NCI-H1105 treated with DMSO at 0.1 percent for 48 hours (cell line): ENCODE measurements at places on chromosomes 5 and 9.

GRCh38 chr9:33435821-33436277 lies 11.5 kb downstream of the AQP3 start:
- no peak for DNase-seq

DNA sequence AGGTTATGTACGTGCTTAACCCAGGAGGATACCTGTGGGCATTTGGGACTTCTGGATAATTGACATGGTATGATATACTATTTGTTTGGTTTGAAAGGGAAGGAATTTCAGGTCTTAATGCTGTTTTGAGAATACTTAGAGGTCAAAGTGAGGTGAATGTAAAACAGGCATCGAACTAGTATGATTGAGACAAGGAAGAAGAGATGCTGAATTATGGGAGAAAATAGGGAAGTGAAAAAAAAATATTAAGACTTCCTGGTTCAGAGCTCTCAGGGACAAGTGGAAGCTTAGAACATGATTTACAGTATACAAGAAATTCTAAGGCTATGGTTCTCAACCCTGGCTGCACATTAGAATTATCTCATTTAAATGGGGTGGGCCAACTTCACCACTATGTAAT lies 115.3 kb downstream of the CD180 start:
- DNase-seq: no peak

DNA sequence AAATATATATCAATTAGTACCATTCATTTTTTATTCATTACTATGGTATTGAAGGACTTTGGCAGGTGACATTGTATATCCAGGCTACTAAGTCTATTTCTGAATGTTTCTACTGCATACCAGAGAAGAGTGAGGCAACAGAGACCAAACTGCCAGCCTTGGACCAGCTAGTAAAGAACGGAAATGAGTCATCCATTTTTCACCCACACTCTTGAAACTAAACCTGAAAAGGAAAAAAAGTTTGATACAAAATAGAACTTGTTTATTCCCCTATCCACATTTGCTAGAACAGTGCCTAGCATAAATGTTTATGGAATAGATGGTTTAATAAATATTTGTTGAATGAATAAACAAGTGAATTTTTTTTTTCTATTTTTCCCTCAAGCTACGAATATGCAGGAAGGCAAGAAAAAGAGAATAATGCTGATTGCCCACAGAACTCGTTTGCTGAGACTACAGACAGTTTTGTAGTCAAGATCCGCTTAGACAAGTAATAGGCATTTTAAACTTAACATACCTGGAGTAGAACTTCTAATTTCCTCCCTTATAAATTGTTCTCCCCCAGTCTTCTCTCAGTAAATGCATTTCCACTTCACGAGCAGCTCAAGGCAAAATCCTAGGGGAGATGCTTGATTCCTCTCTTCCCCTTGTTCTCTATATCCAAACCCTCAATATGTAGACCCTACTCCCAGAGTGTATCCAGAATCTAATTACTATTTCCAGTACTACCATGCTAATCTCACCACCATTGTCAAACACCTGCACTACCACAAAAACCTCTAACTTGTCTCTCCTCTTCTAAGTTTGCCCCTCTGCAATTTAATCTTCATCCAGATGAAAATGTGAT lies 146.2 kb upstream of the RASA1 start:
- DNase-seq: no peak

DNA sequence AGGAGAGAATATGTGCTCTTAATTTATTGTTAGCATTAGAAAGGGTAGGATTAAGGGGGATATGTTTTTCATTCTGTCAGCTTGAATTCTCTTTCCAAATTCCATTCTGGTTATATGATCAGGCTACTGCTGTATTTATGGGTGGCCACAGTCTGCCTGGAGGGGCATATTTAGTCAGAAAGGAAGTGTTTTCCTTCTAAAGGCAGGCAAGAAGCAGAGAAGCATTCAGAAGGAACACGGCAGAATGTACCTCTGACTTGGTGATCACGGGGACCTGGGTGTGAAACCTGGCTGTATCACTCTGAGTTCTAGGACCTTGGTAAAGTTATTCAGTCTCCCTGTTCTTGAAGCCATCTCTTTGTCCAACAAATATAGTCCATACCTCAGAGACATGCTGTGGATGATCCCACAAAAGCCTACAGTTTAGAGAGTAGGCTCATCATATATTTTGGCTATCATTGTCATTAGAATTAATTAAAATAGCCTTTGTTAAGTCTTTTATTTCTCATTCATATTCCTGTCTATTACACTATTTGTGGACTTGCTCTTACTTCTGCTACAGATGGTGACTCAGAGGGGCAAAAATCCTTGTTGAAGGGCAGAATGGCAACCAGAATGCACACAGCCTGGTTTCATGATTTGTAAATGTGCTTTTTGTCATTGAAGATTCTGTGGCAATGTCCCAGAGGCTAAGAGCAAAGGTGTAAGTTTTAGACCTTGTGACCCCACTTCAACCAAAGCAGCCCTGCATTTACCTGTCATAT lies 2.7 kb downstream of the TNC start:
- DNase-seq: no peak

GRCh38 chr9:95018099-95018936 lies 291.8 kb downstream of the AOPEP start:
- no peak for DNase-seq

- no peak for DNase-seq
Measured at GRCh38 chr9:73230251-73230650, 78.6 kb downstream of the ANXA1 start.

DNA sequence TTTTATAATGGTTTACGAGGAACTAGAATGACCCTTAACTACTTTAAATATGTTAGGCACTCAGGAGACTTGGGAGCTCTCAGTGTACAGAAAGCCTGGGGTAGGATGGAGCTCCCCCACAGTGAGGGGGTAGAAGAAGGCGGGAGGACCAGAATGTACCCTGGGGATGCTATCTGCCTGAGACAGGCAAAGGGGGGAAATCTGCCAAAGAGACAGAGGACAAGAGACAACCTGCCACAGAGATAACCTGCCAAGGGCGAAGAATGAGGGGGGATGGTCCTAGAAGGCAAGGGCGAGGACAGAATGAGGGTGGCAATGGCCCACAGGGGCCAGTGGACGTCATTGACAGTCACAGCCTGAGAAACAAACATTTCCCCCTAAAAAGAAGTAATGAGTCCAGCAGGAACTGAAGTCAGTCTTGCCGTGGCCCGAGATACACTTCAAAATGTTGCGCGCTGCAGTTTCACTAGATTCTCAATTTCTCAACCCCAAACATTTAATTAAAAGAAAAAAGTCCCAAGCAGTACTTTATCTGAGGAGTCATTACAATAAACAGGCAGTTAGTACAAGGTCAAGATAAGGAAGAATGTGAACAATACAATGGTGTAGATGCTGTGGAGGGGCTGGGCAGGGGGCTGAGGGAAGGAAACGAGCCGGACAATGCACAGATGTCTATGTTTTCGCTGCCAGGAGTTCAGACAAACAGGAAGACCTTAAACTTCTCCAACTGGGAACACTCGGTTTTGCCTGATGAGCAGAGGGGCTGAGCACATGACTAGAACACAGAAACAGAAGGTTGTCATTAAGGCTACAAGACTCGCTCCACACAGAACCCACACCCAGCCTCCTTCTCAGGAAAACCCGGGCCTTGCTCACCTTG lies 125.0 kb downstream of the LHFPL2 start:
- no peak for DNase-seq

DNA sequence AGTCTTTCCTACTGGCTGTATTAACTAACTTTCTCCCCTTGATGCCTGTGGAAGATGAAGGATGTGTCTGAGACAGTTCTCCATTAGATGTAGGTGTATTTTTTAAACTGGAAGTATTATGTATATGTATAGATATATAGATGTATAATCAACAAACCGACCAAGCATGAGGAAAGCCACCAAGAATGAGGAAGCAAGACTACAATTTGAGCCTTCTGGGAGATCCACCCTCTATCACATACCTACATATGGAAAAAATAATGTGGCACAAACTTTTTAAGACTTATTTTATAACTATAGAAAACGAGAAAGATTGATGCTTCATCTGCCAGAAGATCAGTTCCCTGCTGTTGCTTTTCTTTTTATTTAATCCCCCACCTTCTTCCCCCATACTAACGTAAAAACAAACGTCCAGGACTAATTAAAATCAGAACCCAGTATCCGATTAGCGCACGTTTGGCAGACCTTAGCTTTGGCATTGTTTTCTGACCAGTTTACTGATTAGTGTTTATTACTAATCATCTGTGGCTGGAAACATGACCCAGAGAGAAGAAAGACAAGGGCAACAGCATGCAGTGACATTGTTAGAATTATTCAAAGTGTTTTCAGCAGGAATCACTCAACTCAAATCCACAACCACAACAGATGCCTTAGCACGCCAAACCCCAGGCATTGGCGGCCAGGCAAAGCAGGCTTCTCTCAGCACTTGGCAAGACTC lies 490.2 kb downstream of the EBF1 start:
- no peak for DNase-seq

GRCh38 chr5:150035139-150035895 lies 34.8 kb downstream of the HMGXB3 start:
- DNase-seq: no peak

- DNase-seq: no peak
Measured at GRCh38 chr9:93911136-93911745, 43.9 kb downstream of the BARX1 start.

- no peak for DNase-seq
Measured at GRCh38 chr9:31500422-31500821, 884.0 kb upstream of the ACO1 start.

DNA sequence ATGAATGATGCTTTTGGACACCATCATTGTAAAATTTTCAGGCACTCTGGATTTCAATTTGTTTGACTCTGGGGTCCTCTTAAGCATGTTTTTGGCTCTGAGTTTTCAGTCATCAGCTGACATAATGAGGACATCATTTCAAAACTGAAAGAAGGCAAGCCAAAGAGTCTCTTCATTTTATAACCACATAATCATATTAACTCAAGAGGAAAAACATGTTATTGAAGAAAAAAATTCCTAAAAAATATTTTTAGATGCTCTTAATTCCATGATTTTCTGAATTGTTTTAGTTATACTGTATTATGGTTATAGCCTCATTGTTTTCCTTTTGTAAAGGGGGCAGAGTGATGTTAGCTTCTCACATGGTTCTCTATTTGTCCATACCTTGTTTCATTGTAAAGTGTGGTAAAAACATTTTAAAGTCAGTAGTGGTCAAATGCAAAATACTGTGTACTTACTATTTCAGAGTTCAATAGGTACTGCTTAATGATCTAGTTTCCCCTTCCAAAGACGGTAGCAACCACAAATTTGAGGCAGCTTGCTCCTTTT lies 472.1 kb downstream of the DMRT2 start:
- no peak for DNase-seq

GRCh38 chr9:132742821-132743311 lies 72.6 kb downstream of the GTF3C4 start:
- DNase-seq: no peak

DNA sequence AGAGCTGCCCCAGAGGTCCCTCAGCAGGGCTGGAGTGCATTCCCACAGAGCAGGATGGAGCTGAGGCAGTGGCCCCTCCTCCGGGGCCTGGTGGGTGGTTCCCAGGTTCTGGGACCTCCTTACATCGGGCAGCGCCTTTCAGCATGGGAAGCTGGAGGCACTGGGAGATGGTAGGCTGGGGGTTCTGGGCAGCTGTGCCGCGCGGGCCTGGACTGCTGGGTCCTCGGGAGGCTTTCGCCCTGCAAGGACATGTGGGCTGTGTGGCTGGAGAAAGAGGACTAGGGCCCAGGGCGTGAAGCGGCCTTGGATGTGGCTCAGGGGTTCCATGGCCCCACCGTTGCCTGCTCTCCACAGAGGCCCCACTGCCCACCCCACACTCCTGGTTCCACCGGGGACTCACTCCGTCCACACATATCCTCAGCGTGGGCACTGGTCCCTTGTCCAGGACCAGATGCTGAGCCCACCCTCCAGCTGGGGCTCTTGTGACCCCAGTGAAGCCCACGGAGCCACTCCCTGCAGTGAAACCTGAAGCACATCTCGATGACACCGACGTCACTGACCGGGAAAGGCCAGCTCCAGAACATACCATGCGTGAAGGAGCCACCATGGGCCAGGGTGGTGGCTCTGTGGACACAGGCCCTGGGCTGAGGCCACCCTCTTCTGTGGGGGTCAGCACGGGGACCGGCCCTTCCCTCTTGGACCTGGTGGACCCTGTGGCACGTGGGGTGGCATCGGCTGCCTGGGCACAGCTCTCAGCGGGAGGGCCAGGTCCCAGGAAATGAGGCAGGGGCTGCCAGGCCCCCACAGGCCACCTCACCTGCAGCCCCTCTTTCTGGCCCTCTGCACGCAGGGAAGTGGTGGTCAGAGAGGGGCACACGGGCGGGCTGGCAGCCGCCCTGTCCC lies 31.5 kb upstream of the NKD2 start:
- DNase-seq: no peak

GRCh38 chr9:111232997-111233790 lies 96.8 kb downstream of the OR2K2 start:
- peak; percentile 12 for DNase-seq

- DNase-seq: no peak
Measured at GRCh38 chr5:39640552-39640951, 215.8 kb upstream of the DAB2 start.

DNA sequence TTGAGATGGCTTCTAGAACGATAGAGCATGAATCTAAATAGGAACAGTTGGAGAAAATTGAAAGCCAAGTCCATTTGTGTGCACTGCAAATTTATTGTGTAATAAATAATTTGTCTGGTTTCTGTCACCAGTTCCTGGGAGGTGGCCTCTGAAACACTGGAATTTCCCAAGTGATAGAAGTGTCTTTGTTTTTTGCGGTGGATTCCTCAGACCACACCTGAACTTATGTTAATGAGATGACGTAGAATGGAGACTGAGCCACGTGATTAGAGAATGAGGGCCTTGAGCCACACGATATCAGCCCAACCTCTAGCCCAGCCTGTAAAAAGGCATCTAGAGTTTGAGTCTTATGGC lies 105.1 kb downstream of the MSX2 start:
- DNase-seq: no peak

DNA sequence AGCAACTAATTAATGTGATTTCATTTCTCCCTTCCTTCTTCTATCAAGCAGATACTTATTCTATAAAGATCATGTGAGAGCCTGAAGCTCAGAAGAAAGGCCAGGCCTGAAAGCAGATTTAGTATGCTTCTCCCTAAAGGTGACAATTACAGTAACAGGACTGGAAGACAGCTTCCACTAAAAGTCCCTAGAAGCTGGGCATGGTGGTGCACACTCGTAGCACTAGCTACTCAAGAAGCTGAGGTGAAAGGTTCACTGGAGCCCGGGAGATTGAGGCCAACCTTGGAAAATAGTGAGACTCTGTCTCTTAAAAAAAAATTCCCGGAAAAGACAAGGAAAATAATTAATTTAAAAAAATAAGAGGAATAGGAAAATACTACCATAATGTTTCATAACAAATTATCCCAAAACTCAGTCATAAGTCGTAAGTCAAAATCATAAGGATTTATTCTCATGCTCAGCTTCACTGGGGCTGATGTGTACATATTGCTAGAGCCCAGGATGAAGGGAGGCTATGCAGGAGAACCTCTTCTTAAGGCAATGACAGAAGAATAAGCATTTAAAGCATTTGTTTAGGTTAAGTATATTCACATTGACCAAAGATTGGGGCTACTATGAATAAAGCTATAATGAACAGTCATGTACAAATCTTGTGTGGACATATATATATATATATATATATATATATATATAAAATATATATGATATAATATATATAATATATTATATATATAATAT lies 210.8 kb upstream of the SMARCA2 start:
- DNase-seq: no peak
